AG20443 (cell line): ENCODE measurements at places on chromosomes 4 and X.

DNA sequence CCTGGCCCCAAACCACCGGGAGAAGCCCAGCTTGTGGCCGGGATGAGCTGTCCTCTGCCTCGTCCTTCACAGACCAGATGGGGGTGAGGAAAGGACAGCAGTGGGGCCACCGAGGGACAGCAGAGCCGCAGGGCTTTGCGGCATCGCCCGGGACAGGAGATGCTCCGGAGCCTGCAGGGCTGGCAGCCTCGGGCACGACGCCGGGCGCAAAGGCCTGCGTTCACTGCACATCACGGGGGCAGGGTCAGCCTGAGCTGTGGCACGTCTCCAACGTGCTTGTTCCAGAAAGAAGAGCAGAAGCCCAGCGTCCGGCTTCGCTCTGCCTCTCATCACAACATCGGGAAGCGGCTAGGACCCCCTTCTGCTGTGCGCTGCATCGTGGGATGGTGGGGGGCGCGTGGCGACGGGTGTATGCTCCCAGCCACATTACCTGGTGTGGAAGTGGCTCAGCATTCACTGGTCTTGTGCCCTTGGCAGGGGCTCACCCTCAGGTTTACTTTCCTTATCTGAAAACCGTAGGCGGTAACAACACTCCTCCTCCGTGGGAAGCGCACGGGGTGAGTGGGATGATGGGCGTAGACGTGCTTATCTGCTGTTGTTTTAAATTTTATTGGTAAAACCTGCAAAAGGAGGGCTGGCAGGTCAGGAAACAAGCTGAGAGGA is 7.4 kb downstream of the TADA2B start:
- no peak for DNase-seq

DNA sequence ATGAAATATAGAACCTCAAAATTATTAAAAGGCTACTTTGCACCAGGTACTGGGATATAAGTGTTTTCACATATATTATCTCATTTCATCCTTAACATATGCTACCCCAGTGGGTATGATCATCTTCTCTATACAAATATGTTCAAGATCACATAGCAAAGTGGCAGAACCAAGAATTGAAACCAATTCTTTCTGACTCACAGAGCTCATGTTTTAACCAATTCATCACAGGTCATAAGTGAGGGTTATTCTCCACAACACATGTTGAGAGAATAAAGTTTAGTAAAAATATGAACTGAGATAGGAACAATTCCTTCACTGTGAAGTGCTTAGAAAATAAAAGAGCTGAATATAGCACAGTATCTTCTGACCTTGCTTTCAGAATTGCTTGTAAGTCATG is 442.9 kb upstream of the RASGEF1B start:
- DNase-seq = no peak

GRCh38 chrX:50117476-50117875 is 83.3 kb downstream of the AKAP4 start:
- DNase-seq = no peak

GRCh38 chr4:55546506-55546755 is 278 bp downstream of the CLOCK start:
- no peak for DNase-seq

DNA sequence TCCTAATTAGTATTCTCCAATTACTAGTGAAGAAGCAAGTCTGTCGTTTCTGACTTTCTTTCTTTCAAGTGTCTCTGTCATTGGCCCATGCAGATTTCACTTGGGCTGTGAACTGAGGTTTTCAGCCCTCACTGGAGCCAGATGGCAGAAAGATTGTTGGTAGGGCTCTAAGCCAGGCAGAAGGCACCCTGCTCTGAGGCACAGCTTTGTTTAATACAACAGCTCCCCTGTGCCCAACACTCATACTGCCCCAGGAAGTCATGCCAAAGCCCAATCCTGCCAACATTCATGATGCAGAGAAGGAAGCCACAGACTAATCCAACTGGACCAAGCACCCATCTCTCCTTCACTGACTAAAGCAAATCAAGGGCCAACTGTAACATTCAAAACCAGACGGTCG is 117.1 kb upstream of the FRG1 start:
- no peak for DNase-seq

DNA sequence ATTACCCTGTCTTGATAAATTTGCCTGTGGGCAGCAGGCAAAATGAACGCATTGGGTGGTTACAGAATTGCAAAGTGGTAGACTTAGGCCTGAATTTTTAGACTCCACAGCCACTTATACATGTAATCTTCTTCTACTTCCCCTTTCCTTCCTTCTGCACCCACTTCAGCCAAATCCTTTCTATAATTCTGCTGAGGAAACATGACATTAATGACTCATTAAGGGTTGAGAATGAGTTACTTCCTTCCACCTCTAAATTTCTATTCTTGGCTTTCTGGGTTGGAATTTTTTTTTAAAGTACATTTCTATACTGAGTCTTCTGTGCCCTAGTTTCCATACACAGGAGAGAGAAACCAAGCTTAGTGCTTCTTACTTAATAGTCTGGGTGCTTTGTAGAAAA is 10.1 kb downstream of the PAPSS1 start:
- DNase-seq = no peak

DNA sequence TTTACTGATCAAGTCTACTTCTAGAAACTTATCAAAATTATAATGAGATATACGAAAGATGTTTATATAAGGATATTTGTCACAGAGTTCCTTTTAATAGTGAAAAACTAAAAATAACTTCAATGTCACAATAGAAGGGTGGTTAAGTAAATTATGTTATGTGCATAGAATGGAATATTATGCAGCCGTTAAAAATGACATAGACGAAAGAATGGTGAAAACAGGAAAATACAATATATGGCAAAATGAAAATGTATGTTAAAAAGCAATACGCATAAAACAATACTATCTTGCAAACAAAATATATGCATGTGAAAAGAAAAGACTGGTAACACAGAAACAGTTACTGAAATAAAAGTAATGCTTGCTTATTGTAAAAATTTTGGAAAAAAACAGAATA is 19.1 kb downstream of the ZDHHC9 start:
- no peak for DNase-seq
